Glomerular endothelial cell (primary cell): ENCODE measurements at places on chromosomes 1 and 21. TPM values are rescaled to one million over a fixed set of nuclear protein-coding genes. Genes with fewer than 3 reads are reported as not detected.

- DNase-seq = no peak
Observed at GRCh38 chr1:229948438-229948837, 118.6 kb upstream of the GALNT2 start.

DNA sequence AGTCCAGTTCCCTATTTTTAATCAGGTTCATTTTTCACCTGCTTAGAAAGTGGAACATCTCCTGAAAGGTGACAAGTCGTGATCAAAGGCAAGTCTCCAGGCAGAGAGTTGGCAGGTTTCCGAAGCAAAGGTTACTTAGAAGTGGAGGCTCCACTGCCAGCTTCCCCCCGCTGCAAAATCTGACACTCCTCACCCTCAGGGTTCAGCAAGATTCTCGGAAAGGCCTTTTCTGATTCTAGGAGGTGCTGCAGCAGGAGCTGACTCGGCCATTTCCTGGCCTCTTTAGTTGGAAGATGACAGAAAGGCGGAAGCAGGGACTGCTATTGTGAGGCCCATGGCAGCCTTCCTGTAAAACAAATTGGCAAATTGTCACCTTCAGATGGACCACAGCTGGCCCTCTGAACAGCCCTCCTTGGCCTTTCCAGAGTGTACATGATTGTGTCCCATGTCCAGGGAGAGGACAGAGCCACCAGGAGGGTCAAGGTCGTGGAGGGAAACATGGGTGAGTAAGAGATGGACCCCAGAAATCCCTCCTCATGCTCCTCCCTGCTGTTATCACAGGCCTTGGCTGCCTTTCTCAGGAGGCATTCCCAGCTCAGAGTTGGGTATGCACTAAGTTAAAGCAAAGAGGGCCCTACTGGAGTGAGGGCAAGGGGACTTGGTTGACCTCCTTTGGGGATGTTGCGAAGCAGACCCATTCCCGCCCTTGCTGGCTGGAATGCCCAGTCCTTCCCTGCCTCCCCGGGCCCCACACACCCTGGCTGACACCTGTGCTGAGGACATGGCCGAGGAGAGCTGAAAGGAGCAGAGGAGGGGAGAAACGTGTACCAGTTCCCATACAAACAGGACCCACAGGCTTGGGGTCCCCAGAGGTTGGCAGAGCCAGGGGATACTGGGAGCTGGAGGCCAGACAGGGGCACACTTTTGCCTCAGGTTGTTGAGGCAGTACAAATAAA, 115.5 kb upstream of the IRF2BP2 start:
- no peak for DNase-seq

GRCh38 chr1:23035823-23036452, 16.7 kb downstream of the KDM1A start:
- DNase-seq = no peak

GRCh38 chr1:234643111-234643849, 33.3 kb upstream of the IRF2BP2 start:
- DNase-seq = no peak

Gene TMEM125
- not detected in 2 replicates for total RNA-seq

- no peak for DNase-seq
Observed at GRCh38 chr1:112371775-112372174, 24.2 kb upstream of the CTTNBP2NL start.

DNA sequence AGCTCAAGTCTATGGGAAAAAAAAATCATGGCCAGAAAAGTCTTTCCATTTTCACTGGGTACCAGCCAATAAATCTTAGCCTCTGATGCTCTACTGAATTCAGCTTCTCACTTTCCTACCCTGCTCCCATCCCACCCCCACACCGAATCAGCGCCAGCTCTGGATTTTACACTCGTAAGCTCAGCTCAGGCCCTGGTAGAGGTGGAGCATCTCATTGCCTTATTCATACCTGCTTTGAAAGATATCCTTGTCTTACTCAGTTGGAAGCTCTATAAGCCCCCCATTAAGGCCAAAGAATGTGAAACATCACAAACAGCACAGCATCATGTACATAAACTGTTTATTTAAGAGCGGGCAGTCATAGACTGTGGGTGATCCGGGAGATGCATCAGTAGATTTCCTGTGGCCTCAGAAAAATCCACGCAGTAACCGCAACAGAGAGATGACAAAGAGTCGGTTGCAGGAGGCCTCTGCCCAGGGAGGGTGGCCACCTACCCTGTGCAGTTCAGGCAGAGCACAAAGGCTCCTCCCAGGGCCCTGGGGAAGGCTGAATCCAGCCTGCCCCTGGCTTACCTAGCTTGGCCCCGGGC, 36.4 kb upstream of the ETS2 start:
- DNase-seq = no peak

DNA sequence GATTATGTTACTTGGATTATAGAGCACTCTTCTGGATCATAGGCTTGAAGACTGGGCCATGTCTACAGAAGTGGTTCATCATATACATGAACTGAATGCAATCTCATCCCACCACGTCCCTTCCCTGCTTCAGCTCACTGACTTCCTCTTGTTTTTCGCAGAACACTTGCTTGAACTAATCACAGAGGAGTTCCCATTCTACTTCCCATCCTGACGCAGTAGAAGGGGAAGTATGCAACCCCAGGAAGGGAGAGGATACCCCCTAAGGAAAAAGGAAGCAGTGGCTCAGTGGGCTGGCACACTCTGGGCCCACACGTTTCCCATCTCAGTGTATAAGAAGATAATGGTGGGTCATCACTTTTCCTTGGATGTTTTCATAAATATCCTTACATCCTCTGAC, 36.2 kb downstream of the CASQ2 start:
- no peak for DNase-seq

Gene FABP3
- total RNA-seq = 9.3 TPM in 1 of 2 replicates, not detected in the other

DNA sequence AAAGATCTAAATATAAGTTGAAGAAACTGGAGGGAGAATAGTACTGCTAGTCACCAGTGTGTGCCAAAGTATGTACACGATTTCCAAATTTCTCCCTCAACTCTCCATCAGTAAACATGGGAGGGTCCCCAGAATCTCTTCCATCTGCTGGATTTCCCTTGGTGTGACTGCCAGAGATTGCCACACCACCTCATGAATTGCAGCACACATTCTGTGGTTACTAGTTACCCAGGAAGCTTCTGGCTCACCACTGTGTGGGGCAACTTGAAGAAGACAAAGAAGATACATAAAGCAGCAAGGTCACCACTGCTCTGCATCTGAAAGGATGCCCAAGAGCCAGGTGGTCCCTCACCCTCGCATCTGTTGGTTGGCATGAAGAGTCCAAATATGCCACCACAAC, 191.7 kb upstream of the ESRRG start:
- DNase-seq = no peak

- no peak for DNase-seq
Observed at GRCh38 chr1:39469150-39469549, 22.3 kb upstream of the BMP8A start.

Gene SNX7
- total RNA-seq = 35.6 and 53.6 TPM in 2 replicates

DNA sequence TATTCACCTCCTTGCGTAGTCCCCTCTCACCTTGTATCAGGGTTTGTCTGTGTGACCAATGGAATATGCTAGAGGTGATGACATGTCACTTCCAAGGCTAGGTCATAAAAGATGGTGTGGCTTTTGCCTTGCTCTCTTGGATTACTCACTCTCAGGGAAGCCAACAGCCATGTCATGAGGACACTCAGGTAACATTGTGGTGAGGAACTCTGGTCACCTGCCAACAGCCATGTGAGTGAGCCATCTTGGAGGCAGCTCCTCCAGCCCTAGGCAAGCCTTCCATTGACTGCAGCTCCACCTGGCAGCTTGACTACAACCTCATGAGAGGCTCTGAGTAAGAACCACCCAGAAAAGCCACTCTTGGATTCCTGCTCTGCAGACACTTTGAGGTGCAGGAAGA, 11.0 kb upstream of the HEYL start:
- no peak for DNase-seq

Gene EXTL1
- total RNA-seq = 0.06 TPM in 1 of 2 replicates, not detected in the other

GRCh38 chr1:22037520-22037919, 15.0 kb upstream of the CDC42 start:
- DNase-seq = no peak

GRCh38 chr1:95278173-95279006, 44.4 kb downstream of the RWDD3 start:
- DNase-seq = no peak

- no peak for DNase-seq
Observed at GRCh38 chr1:114892194-114892918, 37.7 kb downstream of the SYCP1 start.

Gene FMN2
- 0.29 and 7.5 TPM in 2 replicates for total RNA-seq

Gene NUP210L
- not detected in 2 replicates for total RNA-seq

Gene GPR25
- total RNA-seq = not detected in 2 replicates

Gene SLC22A15
- total RNA-seq = under 0.01 and 0.10 TPM in 2 replicates

GRCh38 chr1:65172936-65173690, 25.1 kb downstream of the AK4 start:
- no peak for DNase-seq

DNA sequence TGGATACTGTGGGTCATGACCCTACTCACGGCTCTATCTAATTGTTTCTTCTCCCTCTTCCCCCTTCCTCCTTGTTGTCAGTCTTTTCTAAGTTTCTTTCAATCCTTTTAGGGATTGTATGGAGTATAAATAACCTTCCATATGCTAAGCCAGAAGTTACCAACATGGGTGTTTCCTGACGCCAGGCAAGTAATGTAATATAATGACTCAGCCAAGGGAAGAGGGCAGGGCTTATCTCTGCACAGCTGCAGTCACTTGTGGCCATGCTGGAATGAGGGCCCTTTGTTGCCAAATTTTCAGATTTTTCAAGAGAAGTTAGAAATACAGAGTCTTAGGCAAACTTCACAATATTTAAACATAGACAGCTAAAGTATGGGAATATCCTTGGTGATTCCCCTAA, 194.6 kb downstream of the ST6GALNAC3 start:
- peak; percentile 37 for DNase-seq

Gene PIGC
- 16.1 and 19.3 TPM in 2 replicates for total RNA-seq

Gene SLC45A1
- 2.2 and 2.7 TPM in 2 replicates for total RNA-seq

DNA sequence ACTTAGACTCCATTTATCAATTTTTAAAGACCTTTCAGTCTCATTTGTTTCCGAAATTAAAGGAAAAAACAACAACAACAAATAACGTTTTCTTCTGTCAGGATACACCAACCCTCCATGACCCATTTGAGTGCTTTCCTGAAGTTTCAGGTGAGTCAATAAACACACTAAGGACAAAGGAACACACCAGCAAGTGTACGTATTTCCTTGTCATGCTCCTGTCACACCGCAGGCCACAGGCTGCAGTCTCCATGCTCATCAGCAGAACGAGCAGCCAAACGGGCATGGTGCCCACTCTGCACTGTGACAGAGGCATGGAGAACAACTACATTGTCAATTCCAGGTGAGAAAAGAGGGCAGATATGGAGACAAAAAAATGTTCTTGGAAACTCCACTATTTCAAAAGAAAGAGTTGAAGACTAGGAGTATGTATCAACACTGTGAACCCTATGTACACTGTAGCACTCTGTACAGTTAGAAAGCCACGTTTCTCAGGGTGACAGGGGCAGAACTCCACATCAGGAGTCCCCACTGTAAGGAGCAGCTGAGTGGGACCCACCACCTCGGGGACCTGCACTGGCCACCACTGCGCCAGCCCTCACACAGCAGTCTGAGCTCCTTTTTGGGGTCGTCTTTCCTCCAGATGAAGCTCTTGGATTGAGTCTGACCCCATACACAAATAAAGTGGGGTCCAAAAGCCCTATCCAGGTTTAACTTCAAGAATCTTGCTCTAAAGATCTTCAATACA, 2.6 kb downstream of the PTTG1IP start:
- DNase-seq = no peak

Gene SPOCD1
- 48.2 and 70.0 TPM in 2 replicates for total RNA-seq

Gene TRIM63
- not detected in 2 replicates for total RNA-seq

DNA sequence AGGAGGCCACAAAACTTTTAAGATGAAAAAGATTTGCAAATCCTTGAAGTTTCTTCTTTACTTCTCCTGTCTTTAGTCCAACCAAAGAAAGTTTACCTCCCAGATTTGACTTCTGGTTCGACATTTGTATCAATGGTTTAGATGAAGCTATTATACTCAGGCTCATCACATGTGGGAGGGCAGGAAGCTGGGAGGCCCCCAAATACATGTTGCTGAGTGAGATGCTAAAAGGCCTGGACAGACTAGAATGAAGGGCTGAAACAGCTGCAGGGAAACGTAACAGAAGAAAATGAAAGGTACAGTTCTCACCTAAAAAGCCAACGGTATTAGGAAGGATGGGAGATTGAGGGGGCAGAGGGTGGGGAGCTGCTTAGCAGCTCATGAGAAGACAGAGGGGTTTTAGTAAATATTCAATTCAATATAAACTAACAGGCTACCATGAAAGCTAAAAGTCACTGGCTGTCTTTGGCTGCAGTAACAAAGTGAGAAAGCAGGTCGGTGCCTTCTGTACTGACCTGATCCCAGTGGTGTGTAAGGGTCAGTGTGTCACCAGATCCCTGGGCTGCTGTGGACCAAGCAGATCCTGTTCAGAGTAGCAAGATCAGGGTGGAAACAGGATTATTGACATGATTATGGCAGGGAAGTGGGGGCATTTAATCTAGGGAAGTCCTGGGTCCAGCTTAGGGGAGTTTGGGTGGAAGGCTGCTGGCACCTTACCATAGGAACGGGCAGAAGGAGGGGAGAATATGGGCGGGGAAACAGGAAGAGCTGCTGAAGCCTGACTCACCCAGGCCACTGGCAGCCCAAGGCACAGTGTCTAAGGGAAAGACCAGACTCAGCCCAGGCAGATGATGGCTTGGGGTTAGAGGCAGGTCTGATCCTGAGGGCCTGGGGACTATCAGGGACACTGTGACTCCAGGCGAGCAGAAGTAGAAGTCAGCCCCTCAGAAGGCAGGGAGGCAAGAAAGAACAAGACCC, 60.4 kb downstream of the KCNN3 start:
- DNase-seq = no peak

- DNase-seq = no peak
Observed at GRCh38 chr1:206422525-206422924, 47.8 kb upstream of the IKBKE start.

DNA sequence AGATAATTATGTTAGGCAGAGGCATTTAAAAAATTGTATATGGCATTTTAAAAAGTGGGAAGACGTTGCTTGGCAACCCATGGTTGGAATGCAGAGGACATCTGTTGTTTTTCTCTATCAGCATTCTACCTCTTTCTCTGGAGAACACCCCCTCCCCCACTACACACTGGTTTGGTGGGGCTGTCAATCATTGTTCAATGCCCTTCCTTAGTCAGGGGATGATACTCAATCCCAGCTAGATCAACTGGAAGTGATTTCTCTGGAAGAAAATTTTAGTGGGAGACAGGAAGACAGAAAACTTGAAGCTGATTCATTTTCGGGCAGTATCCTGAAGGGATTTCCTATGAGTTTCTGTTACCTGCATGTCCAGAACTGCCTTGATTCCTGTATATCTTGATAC, 35.7 kb upstream of the CAP1 start:
- no peak for DNase-seq

Gene MXRA8
- total RNA-seq = 25.8 and 39.1 TPM in 2 replicates

DNA sequence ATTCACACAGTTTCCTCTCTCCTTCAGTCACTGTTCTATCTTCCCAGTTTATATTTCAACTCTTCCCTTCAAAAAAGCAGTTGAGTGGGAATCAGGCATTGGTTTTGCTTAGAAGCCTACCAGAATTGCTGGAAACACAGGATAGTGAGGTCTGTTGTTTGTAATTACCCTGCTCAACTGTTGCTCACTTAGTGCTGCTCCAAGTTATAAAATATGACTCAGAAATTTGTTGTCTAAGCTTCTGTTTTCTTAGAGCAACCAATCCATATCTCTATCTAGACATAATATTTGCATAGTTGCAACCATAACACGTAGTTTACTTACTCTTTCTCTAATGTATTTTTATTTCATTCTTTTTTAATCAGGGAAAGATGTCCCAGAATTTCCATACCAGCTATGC, 87.9 kb downstream of the MACF1 start:
- DNase-seq = no peak
